PC-9 (cell line): ENCODE measurements at places on chromosomes 11 and 22. TPM values are rescaled to one million over a fixed set of nuclear protein-coding genes. Genes with fewer than 3 reads are reported as not detected.
A peak's percentile ranks its signal among the peaks of the same experiment; 100 is the strongest.

LRRN4CL gene
- total RNA-seq = 1.0 and 1.3 TPM in 2 replicates

MMP12 gene
- not detected in 2 replicates for total RNA-seq

- peak; percentile 58 for DNase-seq
These were observed 75.8 kb downstream of the CD44 start for GRCh38 chr11:35214792-35215193.

- peak; percentile 8 for DNase-seq
These were observed 28.9 kb downstream of the THOC5 start for GRCh38 chr22:29524442-29525191.

- no peak for DNase-seq
These were observed 81.4 kb downstream of the CDKN1C start for GRCh38 chr11:2804189-2804588.

DNA sequence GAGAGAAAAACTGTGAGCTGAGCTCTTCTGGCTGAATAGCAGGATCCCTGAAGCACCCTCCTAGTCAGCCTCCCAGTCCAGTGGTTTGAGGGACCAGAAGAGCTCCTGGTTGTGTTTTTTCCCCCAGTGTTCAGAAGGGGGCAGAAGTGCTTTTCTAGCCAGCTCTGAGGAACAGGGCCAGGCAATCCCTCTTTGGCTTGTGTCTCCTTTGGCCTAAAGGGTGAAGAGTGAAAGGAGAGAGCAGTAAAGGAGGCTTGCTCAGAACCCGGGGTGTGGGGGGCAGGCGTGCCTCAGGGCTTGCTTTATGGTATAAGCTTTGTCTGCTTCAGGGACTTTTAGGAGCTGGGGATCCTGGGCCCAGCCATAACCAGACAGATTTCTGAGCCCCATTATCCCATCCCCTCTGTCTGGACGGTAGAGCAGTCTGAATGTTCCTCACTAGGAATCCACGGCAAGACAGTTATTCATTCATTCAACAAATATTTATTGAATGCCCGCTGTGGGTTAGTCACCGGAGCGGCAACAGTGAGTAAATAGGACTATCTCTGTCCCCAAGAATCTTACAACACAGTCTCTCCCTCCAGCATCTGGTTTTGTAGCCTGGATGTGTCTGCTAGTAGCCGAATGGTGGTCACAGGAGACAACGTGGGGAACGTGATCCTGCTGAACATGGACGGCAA lies 14.5 kb downstream of the ACP2 start:
- DNase-seq = peak; percentile 89

MAP6 gene
- total RNA-seq = 0.45 TPM in 1 of 2 replicates, not detected in the other

- no peak for DNase-seq
These were observed 251.2 kb downstream of the TENM4 start for GRCh38 chr11:79189601-79190000.

DNA sequence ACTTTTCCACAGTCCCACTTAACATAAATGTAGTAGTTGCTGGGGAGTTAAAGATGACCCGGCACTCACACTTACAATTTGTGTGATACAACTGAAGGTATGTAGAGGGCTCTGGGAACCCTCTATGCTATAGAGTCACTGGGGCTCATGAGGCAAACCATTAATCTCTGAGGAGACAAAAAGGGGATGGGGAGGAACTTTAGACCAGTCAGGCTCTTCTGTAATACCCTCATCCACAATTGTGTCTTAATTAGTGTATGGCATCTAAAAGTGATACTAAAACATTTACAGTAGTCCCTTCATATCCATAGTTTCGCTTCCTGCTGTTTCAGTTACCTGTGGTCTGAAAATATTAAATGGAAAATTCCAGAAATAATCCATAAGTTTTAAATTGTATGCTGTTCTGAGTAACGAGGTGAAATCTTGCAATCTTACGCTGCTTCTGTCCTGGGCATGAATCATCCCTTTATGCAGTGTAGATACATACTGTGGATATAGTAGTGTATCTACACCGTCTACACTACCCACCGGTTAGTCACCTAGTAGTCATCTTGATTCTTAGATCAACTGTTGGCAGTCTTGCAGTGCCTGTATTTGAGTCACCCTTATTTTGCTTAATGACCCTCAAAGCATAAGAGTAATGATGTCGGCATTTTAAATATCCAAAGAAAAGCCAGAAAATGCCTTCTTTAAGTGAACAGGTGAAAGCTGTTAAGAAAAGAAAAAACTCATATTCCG lies 12.2 kb downstream of the CBL start:
- DNase-seq = peak; percentile 100

DNA sequence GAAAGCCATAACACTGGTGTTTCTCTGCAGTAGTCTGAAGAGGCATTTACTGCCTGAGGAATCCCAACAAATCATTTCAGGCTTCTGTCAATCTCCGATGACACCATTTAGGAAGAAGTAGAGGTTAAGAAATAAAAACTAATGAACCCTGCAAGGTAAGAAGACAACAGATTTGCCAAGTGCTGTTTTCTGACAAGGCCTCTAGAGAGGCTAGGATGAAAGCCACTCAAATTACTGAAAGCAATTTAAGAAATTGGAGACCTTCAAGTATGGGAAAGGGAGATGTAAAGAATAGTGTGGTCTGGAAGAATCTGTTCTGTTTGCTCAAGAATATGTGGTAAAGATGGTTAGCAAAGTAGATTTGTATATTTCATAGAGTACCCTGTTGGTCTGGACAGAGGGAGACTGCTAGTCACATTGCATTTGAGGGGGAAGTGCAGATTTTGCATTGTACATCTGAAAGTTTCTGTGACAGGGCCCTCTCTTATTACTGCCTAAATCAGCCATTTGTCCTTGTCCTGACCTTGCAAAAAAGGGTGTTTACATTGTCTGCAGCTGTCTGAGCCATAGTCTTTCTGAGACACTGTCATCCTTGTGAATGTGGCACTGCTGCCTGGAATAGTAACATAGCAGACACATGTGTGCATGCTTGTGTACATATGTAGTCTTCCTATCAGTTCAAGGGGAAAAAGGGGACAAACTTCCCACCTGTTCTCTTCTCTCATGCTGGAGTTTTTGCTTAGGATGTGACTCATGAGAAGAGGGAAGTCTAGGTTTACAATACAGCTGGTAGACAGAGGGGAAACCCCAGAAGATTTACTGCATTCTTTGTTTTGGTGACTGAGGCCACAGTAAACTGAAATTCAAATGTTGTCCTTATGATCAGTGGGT lies 640.2 kb upstream of the KIRREL3 start:
- no peak for DNase-seq
